ENCODE measurements at places on chromosomes 3 and 15. TPM values are rescaled to one million over a fixed set of nuclear protein-coding genes. Genes with fewer than 3 reads are reported as not detected.
A peak's percentile ranks its signal among the peaks of the same experiment; 100 is the strongest.

GRCh38 chr3:161691677-161692076 lies 195.1 kb downstream of the OTOL1 start:
- no peak for DNase-seq
- no peaks in the 10 kb centered on the region for H3K4me1 ChIP-seq
- no peak overlapping the region for H3K4me3 ChIP-seq
- H3K36me3 ChIP-seq: no peaks in the 10 kb centered on the region

- DNase-seq: no peak
- H3K27ac ChIP-seq: no peak overlapping the region
- peaks cover 9% of the 10 kb centered on the region for H3K36me3 ChIP-seq
These were observed 9.1 kb downstream of the BCL2L10 start for GRCh38 chr15:52103217-52104207.

Gene GPR15
- total RNA-seq: 43.2 TPM

Gene RYR3
- total RNA-seq: 0.05 TPM

DNA sequence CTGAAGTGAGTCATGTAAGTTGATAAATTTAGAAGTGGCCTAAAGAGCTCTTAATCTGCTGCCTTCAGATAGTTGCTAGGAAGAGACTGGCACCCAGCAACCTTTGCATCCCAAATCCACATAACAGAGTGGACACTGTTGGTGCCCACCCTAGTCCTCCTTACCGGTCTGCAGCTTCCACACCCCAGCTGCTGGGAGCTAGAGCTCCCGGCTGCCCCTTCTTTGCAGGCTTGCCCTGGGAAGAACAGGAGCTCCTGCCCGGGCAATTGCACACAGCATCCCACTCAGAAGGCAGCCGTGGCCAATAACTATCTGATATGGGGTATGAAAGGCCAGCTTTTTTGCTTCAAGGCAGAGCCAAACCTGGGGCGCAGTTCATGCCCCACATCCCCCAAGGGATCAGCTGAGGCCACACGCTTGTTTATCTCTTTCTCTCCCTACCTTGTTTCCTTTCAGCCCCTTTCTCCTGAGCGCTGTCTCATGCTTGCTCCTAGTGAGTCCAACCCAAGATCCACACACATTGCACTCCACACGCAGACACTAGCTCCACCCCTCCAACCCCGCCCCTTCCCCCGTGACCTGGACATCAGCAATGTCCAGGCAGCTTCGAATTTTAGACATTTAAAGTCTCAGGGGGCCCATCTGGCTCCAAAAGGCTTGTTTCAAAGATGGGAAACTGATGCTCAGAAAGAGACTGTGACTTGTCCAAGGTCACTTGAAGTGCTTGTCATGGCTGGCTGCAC lies 9.1 kb downstream of the ATP2B2 start:
- no peak overlapping the region for H3K4me3 ChIP-seq
- no peak for DNase-seq
- H3K27me3 ChIP-seq: peaks cover 21% of the 10 kb centered on the region
- no peaks in the 10 kb centered on the region for H3K4me1 ChIP-seq
- no peak overlapping the region for H3K27ac ChIP-seq

- H3K4me3 ChIP-seq: no peak overlapping the region
- peaks cover 75% of the 10 kb centered on the region for H3K27me3 ChIP-seq
- no peak overlapping the region for H3K27ac ChIP-seq
- no peaks in the 10 kb centered on the region for H3K4me1 ChIP-seq
- no peak for DNase-seq
These were observed 47.1 kb downstream of the SLC12A1 start for GRCh38 chr15:48253172-48253571.

- peaks cover 2% of the 10 kb centered on the region for H3K36me3 ChIP-seq
- no peak overlapping the region for H3K4me3 ChIP-seq
- no peaks in the 10 kb centered on the region for H3K27me3 ChIP-seq
- H3K27ac ChIP-seq: no peak overlapping the region
- no peak for DNase-seq
- H3K4me1 ChIP-seq: peaks cover 4% of the 10 kb centered on the region
These were observed 47.3 kb downstream of the BDH1 start for GRCh38 chr3:197508461-197508860.

GRCh38 chr3:188064831-188065493 lies 89.0 kb upstream of the LPP start:
- no peak for DNase-seq
- H3K27ac ChIP-seq: no peak overlapping the region
- no peak overlapping the region for H3K4me3 ChIP-seq
- H3K4me1 ChIP-seq: peaks cover 24% of the 10 kb centered on the region

DNA sequence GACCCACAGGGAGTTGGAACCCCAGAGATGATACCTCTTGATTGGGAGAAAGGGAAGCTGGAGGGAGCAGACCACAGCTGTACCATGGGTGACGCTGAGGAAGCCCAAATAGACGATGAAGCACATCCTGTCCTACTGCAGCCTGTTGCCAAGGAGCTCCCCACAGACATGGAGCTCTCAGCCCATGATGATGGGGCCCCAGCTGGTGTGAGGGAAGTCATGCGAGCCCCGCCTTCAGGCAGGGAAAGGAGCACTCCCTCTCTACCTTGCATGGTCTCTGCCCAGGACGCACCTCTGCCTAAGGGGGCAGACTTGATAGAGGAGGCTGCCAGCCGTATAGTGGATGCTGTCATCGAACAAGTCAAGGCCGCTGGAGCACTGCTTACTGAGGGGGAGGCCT lies 201.1 kb downstream of the AKAP13 start:
- peak overlapping the region; percentile 96 for H3K4me3 ChIP-seq
- H3K27me3 ChIP-seq: no peaks in the 10 kb centered on the region
- peak overlapping the region; percentile 99 for H3K27ac ChIP-seq
- peak; percentile 30 for DNase-seq
- peaks cover 2% of the 10 kb centered on the region for H3K36me3 ChIP-seq

DNA sequence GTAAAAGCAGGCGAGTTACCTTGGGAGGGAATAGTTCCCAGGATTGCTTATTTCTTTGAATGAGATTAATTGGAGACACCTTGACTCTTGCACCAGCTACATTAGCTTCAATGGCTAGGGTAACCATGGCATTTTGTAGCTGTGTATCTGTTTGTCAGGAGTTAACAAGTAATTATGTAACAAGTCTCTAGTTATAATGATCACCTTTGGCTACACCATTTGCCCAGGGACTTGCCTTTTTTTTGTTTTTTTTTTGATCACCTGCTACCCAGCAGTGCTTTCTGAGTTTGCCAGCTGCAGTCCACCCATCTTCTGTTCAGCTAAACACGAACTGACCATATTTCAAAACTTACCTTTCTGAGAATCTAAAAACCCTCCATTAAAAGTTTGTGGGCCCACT lies 2.2 kb downstream of the MED12L start:
- no peak for DNase-seq
- H3K4me3 ChIP-seq: peak overlapping the region; percentile 91
- H3K4me1 ChIP-seq: peaks cover 13% of the 10 kb centered on the region
- H3K27ac ChIP-seq: peak overlapping the region; percentile 53
- H3K27me3 ChIP-seq: peaks cover 48% of the 10 kb centered on the region

DNA sequence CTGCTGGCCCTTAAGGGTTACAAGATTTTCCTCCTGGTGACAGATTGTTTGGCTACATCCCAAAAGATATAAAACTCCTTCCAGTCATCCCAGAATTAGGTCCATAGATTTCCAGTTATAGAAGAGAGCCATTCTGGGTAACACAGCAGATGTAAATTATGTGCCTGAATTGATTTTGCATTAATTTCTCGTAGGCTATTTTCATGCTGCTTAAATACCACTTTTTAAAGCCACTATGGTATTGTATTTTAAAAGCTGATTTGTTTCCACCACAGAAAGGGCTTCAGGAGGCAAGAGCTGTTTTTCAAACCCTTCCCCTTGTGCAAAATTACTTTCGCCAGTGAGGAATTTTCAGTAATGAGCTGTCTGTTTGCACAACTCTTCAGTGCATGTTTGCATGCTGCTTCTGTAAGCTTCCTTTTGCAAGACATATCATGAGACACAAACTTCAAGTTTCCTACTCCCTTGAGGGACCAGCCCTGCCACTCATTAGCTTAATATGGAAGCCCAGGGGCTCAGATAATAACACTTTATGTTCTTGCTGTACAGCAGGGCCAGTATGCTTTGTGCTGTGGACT lies 105.4 kb upstream of the TNIK start:
- no peaks in the 10 kb centered on the region for H3K36me3 ChIP-seq
- peak overlapping the region; percentile 45 for H3K27ac ChIP-seq
- peaks cover 15% of the 10 kb centered on the region for H3K4me1 ChIP-seq
- DNase-seq: no peak

Gene CCDC54
- not detected for total RNA-seq

Gene FAM43A
- 5.5 TPM for total RNA-seq

DNA sequence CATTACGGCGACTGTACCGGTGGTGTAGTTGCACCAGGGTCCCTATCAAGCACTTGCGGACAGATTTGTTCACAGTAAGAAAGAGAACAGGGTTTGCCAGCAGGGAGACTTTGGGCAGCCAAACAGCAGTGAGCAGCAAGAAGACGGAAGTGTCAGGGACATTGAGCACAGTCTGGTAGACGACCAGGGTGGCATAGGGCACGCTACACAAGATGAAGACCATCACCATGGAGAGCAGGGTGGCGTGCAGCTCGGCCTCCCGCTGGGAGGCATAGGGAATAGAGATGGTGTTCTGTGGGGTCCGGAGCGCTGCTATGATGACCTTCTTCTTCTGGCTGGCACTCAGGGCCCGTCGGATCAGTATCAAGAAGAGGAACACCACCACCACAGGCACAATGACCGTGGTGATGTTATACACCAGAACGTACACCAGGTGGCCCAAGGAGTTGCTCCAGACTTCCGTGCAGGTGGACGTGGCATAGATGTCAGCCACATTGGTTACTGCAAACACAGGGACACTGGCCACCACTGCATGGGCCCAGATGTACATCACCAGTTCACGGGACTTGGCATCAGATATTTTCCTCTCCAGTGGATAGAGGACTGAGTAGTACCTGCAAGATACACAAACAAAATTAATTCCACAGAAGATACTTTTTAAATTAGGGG lies 19.1 kb upstream of the FSIP1 start:
- H3K27me3 ChIP-seq: peaks cover 67% of the 10 kb centered on the region
- H3K4me3 ChIP-seq: no peak overlapping the region

DNA sequence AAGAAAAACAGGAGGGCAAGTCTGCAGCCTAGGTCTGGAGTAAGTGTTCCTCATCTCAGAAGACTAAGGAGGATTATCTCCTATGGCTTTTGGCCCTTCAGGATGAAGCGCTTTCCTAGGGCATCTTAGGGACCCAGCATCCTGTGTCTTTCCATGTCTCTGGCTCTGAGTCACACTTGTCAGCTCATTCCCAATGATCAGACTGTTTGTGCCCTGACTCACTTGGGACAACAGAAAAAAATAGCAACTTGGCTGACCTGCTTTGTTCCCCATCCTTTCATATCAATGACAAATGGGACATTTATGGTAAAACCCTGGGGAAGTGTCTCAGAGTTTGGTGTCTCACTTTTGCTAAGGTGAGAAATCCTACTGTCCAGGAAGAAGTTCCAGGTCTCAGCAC lies 76.2 kb upstream of the OXTR start:
- H3K27ac ChIP-seq: no peak overlapping the region
- no peaks in the 10 kb centered on the region for H3K27me3 ChIP-seq

DNA sequence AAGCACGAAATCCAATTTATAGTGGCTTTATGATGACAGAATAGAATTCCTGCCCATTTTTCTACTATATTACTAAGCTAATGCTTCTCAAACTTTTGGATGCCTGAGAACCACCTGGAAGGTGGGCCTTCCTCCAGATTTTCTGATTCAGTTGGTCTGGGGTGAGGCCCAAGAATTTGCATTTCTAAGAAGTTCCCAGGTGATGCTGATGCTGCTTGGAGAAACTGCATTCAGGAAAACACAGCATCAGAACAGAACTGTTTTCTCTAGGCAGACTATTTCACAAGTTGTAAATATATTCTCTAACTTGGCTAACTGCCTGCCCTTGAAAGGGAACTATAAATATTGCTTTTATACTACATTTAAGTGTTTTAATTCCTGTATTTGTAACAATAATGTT lies 644.9 kb upstream of the DPPA4 start:
- H3K36me3 ChIP-seq: no peaks in the 10 kb centered on the region
- no peaks in the 10 kb centered on the region for H3K4me1 ChIP-seq
- no peak for DNase-seq

Gene GTF2A2
- total RNA-seq: 48.0 TPM

DNA sequence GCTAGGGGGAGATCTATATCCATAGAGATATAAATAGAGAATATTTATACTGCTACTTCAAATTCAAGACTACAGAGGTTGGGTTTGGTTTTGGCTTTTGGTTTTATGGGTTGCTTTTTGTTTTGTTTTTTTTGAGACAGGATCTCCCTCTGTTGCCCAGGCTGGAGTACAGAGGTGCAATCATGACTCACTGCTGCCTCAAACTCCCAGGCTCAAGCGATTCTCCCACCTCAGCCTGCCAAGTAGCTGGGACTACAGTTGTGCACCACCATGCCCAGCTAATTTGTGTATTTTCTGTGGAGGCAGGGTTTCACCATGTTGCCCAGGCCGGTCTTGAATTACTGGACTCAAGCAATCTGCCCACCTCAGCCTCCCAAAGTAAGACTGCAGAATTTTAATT lies 3.9 kb upstream of the UBL7 start:
- H3K4me3 ChIP-seq: no peak overlapping the region
- no peak for DNase-seq
- H3K27me3 ChIP-seq: no peaks in the 10 kb centered on the region

Gene SH3GL3
- total RNA-seq: 0.34 TPM

- no peak for DNase-seq
- H3K27ac ChIP-seq: no peak overlapping the region
- H3K4me3 ChIP-seq: no peak overlapping the region
- no peaks in the 10 kb centered on the region for H3K36me3 ChIP-seq
- H3K27me3 ChIP-seq: peaks cover 26% of the 10 kb centered on the region
These were observed 82.9 kb upstream of the GSK3B start for GRCh38 chr3:120177151-120177550.

Data from T-helper 17 cell (primary cell).